ENCODE measurements at places on chromosomes 6 and 20.

DNA sequence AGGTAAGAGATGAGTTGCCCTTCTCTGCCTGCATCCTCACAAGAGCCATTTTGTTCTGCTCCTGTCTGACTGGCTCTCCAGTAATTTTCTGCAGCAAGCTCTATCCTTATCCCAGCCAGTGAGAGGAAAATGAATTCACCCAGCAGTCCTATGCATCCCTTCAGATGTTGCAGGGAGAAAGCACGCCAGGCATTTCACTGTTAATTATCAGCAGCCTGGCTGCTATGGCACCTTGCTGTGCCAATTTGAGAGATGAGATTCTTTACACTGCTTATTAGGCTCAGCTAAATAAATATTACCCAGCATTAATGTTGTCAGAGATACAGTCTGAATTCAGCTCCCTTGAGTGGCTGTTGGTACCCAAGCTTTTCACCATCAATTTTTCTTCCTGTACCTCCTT is 61.1 kb upstream of the SNAP25 start:
- no peak for DNase-seq

DNA sequence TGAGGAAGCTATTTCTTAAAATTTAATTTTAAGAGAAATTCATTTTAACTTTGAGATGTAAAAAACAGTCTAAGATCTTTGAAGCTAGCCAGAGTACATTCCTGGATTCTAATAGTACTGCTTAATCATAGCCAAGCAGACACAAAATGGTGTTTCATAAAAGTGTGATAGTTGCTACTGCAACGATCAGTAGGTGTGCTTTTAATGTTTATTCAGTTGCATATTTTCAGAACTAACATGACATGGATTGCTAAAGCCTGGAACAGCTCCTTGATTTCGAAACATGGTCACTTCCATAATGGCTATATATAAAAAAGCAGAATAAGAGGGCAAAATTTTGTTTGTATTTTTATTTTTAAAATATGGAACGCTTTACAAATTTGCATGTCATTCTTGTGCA is 35.5 kb downstream of the SESN1 start:
- DNase-seq = no peak

DNA sequence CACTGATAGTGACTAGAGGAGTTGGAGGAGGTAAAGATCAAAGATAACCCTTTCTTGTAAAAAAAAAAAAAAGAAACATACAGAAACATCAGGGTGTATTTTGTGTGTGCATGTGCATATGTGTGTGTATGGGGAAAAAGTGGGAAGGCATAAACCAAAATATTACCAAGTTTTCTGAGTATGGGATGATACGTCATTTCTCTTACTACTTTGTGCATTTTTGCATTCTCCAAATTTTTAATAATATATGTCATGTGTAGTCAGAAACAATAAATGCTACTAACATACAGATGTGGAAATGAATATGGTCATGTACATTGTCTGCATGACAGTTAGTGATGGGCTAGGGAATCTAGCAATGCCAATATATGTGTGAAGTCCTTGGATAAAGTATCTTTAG is 161.1 kb downstream of the SASH1 start:
- no peak for DNase-seq

GRCh38 chr6:61586934-61587537 is 699.0 kb downstream of the KHDRBS2 start:
- DNase-seq = no peak

GRCh38 chr6:148200293-148200692 is 142.3 kb upstream of the SASH1 start:
- no peak for DNase-seq

DNA sequence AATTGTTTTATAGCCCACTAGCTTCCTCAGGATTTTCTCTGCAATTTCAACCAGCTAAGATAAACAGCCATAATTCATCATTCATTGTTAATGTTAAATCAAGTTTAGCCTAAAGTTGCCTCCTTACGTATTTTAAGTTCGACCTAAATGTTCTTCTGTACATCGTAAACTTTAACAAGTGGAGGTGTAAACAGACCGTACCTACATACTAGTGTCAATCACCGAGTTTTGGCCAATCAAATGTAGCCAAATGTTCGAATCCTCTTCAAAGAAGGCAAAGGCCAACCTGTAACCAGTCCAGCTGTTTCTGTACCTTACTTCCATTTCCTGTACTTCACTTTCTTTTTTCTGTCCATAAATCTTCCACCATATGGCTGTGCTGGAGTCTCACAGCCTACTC is 13.5 kb downstream of the MBOAT1 start:
- DNase-seq = no peak

- DNase-seq = no peak
Measured at GRCh38 chr6:12779772-12780171, 63.2 kb downstream of the PHACTR1 start.

GRCh38 chr6:165915022-165915770 is 252.2 kb upstream of the PDE10A start:
- no peak for DNase-seq

GRCh38 chr6:29827579-29828470 is at the start of gene HLA-G:
Gene HLA-G, plus strand, starts transcription at chr6:29827825. Its CDS starts 20 bp downstream, at chr6:29827845.
- no peak for DNase-seq

DNA sequence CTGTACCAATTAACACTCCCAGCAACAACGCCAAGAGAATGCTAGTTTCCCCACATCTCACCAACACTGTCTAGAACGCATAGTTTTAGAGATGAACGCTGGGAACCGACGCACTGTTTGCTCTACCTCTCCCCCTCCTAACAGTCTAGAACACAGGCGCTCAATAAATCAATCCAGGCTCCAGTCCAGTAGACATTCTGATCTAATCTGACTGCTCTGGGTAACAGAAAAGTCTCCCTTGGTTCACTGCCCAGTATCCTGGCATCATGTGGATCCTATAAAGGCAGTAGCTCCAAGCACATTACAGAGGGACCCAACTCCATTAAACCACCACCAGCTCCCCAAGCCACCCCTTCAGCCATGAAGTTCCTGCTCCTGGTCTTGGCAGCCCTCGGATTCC is at the start of gene DEFB132:
Gene DEFB132 (plus strand): TSS at position 306 of the 400 bp plus-strand sequence. CDS start 55 bp downstream, at position 361.
- DNase-seq = no peak

GRCh38 chr6:149340200-149340599 is 22.7 kb downstream of the TAB2 start:
- no peak for DNase-seq

DNA sequence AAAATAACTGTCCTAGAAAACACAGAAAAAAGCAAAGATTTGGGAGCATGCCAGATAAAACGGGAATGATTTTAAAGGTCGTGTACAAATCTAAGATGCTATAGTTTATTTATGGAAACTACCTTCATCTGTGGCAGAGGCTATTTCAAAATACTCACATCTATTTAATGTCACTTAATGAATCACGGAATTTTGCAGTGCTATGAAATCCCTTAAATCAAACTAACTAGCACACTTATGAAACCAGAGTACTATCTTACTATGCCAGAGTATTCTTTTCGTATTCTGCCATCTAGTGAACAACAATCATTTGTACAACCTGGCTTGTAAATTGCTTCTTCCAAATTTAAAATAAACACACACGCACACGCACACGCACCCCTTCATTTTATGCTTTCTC is 77.9 kb upstream of the BMP5 start:
- no peak for DNase-seq

- no peak for DNase-seq
Measured at GRCh38 chr6:54801669-54802068, 44.9 kb upstream of the FAM83B start.

- DNase-seq = no peak
Measured at GRCh38 chr6:145250436-145250835, 484.9 kb downstream of the EPM2A start.

DNA sequence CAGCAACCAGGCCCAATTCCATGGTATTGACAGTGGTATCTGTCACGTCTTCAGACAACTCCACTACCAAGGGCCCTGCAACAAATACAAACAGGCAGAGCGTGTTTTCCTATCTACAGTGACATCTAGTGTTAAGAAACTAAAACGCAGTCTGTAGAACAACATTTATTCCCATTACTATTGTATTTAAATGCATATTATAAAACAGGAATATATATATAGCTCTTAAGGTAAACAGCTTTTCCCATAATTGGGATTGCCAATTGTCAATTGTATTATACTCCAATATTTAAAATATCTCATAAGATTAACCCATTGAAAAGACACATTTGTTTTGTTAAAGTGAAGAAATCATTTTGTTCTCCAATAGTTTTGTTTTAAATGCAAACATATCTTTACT is 97.2 kb downstream of the KIF16B start:
- no peak for DNase-seq

DNA sequence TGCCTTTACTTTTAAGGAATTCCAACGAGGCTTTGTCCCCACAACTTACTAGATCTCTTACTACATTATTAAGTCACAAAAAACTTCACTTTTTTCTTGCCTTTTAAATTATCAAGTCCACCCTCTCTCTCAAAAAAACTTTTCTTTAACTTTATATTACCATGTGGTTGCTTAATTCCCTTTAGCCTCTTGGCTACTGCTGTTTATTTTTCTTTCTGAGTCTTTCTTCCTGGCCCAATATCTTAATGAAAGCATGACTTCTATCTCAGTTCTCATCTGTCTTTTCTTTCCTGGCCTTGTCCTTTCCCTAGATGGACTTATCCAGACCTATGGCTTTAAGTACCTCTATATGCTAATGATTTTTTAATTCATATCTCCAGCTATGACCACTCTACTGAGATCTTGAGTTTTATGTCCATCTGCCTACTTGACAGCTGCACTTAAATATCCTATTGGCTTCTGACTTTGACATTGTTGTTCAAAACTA is 710.5 kb downstream of the RFPL4B start:
- no peak for DNase-seq

DNA sequence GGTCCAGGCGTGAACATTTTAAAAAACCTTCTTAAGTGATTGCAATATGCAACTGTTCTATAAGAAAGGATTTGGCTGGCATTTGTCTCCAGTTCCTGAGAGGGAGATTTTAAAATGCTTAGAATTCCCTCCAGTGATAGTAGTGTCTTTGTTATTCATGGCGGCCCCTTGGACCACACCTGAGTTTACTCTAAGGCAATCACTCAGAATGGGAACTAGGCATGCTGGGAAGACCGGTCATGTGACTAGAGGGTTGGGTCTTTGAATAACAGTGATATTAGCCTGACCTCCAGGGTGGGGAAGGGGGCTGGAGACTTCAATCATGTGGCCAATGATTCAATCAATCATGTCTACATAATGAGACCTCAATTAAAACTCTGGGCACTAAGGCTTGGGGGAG is 50.7 kb upstream of the UTRN start:
- no peak for DNase-seq

- DNase-seq = no peak
Measured at GRCh38 chr6:19180348-19181072, 656.7 kb upstream of the ID4 start.

- no peak for DNase-seq
Measured at GRCh38 chr6:73121421-73121993, 103.8 kb downstream of the KHDC1L start.

DNA sequence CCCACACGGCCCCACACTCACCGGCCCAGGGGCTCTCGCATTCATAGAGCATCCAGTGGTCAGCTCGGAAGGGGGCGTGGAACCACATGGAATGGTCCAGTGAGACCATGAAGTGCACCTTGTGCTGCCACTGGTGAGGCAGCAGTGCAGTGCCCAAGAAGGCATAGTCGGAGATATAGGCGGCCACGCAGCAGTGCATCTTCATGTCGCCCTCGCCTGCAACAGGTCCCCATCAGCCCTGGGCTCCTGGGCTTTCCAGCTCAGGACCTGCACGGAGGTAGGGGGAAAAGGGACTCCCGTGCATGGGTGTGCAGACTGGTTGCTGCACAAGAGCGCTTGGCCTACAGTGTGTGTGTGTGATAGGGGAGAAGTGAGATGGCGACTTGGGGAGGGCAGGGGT is 9.9 kb downstream of the SNX21 start:
- DNase-seq = no peak

DNA sequence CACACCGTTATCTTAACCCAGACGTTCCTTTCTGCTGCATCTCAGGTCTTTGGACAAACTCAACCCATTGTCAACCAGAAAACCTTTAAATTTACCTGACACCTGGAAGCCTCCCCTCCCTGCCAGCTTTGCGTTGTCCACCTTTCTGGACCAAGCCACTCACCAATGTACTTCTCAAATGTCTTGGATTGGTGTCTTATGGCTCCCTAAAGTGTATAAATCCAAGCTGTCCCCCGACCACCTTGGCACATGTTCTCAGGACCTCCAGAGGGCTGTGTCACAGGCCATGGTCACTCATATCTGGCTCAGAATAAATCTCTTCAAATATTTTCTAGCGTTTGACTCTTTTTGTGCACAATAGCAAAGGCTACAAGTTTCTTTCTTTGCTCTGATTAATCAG is 250.0 kb downstream of the DLL1 start:
- DNase-seq = no peak

DNA sequence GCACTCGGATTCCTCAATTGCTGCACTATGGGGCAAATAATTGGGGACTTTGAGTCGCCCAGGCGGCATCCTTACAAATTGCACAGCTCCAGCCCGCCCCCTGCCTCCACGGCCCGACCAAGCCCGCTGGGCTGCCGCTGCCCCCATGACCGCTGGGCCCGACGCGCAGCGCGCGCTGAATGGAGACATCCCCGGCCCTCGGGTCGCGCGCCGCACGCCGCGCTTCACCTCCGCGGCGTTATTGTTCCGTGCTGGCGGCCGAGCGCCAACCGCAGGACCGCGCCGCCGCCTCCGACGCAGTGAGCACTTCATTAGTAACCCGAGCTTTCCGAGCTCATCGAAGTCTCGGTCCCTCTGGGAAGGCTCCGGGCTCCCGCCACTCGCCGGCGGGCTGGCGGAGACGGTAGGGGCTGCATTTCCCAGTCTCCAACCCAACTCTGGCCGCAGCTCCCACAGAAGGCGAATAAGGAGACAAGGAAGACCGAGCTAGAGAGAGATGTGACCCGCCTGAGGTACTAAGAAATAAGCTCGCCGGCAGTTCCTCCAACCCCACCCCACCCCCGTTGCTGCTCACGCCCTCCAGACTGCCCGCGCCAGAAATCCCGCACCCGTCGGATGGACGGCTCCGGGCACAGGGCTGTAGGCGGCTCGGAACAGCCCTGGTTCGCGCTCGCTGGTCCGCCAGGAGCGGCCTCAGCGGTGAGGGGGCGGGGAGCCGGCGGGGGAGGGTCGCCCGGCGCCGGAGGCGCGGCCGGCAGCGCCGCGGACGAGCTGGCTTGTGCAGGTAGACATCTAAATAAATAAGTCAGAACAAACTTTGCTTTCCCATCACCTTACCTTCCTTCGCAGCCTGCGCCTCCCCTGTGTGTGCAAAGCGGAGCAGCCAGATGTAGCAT is 703 bp downstream of the EPHA7 start:
- no peak for DNase-seq

GRCh38 chr6:125153391-125154117 is at the start of gene TPD52L1:
Gene TPD52L1, plus strand, starts transcription at chr6:125153773. Its CDS starts 179 bp downstream, at chr6:125153952.
- DNase-seq = peak; percentile 22

DNA sequence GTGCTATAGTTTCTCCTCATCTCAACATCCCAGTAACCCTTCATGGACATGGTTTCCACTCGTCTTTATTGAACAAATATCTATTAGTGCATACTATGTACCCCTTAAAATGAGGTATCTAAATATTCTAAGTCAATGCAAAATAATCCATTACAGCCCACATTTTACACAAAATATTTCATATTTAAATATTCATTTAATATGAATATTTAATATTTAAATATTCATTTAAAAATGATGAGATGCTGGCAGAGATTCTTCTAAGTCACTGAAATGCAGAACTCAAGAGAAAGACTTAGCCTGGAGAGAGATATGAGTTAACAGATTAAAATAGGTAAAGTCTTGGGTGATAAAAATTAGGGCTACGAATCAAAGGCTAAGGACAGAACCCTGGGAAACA is 17.9 kb downstream of the EPB41L2 start:
- DNase-seq = no peak

Measured in stimulated activated CD8-positive, alpha-beta memory T cell treated with anti-CD3 and anti-CD28 coated beads, Interleukin-4, amount 100 ng/mL, for 1 hour (primary cell).